ENCODE measurements at places on chromosomes 12 and 14.

- DNase-seq = no peak
These were observed 237.6 kb downstream of the ATXN7L3B start for GRCh38 chr12:74775276-74775675.

DNA sequence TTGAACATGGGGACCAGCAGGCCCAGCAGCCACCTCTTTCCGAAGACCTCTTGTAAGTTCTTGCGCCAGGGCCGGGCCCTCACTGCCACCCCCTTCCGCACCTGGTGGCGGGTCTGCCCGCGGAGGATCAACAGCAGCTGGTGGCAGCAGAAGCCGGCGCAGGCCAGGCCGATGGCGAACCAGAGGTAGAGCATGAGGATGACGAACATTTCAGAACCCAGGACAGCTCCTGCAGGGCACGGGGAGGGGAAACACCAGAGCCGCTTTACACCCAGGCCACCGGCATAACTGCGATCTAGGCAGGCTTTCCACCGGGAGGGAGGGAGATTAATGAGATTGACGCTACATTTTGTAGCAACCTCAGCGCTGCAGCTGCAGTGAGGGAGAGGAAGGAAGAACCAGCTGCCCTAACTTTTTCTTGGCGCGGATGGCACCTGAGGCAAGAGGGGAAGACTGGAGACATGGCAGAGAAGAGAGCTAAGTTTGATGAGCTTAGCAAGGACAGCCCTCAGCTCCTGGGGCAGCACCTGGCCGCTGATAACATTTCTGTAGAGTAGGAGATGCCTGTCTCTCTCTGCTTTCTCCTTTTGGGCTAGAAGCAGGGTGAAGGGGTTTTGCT, 7.8 kb downstream of the ZDHHC22 start:
- DNase-seq = peak; percentile 85

GRCh38 chr12:115880238-115880637, 397.3 kb downstream of the MED13L start:
- no peak for DNase-seq

GRCh38 chr14:78254911-78255461, 84.8 kb downstream of the NRXN3 start:
- no peak for DNase-seq

- DNase-seq = no peak
These were observed 313.6 kb downstream of the ZFP36L1 start for GRCh38 chr14:68479247-68479646.

DNA sequence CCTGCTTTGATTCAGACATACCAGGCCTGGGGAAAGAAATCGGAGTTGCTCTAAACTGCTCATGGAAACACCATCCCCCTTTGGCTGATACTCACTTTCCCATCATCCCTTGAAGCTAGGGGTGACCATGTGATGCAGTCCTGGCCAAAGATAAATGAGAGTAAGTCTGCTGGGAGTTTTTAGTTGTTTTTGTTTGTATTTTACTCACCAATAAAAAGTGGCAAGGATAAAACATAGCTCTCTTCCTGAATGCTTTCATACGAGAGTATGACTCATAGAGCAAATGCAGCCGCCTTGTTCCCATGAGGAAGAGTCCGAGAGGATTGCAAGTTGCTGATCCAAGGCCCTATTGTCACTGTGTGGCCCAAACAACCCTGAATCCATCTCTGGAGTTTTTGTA, 126.4 kb upstream of the TMEM132C start:
- DNase-seq = no peak

DNA sequence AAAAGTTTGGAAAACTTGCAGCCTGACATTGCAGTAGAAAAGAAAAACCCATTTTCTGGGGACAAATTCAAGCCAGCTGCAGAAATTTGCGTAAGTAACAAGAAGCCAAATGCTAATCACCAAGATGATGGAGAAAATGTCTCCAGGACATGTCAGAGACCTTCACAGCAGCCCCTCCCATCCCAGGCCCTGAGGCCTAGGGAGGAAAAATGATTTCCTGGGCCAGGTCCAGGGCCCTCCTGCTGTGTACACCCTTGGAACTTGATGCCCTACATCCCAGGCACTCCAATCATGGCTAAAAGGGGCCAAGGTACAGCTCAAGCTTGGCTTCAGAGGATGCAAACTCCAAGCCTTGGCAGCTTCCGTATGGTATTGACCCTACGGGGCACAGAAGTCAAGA, 14.5 kb downstream of the IAPP start:
- no peak for DNase-seq

GRCh38 chr12:67676624-67677023, 28.1 kb downstream of the DYRK2 start:
- no peak for DNase-seq

- DNase-seq = peak; percentile 16
These were observed 582 bp downstream of the SGPP1 start for GRCh38 chr14:63727231-63727735.

GRCh38 chr14:29282169-29282568, 515.6 kb downstream of the FOXG1 start:
- DNase-seq = no peak

DNA sequence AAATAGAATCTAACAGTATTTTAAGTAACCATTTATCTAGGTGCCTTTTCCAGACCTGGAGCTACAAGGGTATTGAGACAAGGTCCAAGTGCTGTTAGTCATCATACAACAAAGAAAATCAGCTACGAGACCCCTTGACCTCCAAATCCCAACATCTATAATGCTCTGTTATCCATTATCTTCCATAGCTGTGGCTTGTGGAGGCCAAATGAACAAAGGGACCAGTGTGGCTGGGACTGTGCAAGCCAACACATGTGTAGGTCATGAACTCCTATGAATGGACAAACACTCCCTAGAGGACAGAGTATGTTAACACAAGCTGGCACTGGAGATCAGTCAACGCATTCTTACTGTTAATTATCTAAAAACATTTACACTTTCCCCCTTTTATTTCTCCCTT, 374.5 kb downstream of the EMP1 start:
- no peak for DNase-seq

DNA sequence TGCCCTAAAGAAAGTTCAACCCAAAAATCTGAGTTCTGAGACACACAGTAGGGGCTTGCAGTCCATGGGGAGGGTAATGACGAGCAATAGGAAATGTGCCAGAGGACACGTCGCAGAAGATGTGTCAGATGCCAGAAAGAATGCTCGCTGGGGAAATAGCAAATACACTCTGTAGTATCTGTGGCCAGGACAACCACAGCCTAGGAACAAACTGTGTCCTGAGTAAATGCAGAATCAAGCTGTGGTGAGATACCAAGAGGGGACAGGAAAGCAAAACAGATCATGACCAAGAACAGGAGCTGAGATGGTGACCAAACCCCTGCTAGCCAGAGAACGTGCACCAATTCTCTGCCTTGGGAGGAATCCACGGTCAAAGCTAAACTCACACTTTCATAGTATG, 9.1 kb downstream of the CRACR2A start:
- no peak for DNase-seq

- no peak for DNase-seq
These were observed 9.8 kb downstream of the PSEN1 start for GRCh38 chr14:73146111-73146510.

DNA sequence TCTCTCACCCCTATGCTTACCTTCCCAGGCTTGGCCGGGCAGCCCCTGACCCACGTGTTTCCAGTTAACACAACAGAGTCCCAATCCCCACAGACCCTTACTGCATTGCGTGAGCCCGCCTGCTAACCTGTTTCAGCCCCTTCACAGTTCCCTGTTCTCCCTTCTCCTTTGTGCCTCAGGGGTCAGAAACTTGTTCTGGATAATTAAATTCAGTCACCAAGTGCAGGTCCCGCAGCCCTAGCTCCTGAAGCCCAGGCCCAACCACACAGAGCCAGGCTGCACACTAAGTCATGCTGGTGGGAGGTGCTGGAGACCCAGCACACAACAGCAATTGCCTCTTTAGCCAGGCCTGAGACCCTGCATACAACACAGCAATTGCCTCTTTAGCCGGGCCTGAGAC, 9.6 kb downstream of the ISM2 start:
- DNase-seq = no peak

DNA sequence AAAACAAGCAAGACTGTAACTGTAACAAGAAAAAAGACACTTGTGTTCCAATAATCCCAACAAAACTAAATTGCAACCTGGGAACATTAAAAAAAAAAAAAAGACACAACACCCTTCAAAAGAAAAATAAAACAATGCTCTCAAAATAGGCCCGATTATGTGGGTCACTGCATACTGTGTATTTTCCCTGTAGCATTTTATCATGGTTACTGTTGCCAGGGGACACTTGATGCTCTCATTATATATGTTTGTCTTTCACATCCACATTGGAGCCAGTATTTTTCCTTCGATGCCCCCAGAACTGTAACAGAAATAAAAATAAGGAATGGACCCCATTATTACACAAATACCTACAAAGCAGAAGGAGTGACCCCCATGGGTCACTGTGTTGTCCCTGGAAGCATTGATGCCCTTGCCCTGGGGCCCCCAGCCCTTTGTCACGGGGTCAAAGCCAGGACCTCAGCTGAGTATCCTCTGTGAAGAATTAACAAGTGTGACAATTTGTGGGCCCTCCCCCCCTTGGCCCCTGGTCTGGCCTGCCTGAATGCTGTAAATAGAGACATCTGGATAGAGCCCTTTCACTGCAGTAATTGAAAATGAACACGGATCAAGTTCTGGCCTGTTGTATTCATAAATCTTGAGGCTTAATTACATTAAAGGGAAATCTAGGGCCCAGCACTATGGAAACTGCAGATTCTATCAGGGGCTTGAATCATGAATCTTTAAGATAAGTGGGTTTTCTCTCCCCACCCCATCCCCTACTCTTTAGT, 72.8 kb downstream of the C12orf42 start:
- DNase-seq = no peak

DNA sequence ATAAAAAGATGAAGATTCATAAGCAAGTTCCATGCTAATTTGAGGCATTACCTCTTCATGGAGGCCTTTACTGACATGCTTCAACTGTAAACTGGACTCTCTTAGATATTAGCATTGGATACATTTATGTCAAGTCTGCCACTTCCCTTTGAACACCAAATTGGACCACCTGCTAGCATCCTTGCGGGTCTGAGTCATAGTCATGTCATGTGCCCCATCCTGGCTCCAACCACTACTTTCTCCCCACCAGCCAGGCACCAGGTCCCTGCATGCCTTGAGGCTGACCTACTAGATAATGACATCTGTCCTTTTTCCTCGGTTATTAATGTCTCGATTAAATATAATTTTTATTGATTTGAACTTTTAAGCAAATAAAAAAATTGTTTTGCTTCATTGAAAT, 32.9 kb upstream of the EEA1 start:
- no peak for DNase-seq

DNA sequence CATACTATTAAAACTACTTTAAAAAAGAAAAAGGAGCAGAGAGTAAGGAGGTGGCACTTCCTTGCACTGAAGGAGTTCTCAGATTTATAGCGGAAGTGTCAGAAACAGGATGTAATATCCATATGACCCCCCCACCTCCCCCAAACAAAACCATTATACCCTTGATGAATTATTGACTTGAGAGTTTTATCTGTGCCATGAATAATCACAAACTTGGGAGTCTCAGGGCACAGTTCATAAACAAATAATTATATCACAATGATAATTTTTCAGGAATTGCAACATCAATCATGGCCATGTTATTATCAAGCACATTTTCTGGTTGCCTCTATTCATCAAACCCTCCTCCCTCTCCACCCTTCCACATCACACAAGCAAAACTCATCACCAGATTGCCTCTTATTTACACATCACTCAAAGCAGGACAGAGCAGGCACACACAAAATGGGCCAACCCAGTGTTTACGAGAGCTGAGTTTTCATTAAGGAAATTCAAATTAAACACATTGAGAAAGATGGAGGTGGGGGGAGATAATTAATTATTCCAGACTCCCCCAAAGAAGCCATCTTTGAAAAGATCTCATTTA, 141.4 kb downstream of the EGLN3 start:
- DNase-seq = no peak

GRCh38 chr14:105472486-105472991, 2.1 kb upstream of the CRIP2 start:
- DNase-seq = no peak

- no peak for DNase-seq
These were observed 88.2 kb upstream of the PTGDR start for GRCh38 chr14:52179141-52179790.

DNA sequence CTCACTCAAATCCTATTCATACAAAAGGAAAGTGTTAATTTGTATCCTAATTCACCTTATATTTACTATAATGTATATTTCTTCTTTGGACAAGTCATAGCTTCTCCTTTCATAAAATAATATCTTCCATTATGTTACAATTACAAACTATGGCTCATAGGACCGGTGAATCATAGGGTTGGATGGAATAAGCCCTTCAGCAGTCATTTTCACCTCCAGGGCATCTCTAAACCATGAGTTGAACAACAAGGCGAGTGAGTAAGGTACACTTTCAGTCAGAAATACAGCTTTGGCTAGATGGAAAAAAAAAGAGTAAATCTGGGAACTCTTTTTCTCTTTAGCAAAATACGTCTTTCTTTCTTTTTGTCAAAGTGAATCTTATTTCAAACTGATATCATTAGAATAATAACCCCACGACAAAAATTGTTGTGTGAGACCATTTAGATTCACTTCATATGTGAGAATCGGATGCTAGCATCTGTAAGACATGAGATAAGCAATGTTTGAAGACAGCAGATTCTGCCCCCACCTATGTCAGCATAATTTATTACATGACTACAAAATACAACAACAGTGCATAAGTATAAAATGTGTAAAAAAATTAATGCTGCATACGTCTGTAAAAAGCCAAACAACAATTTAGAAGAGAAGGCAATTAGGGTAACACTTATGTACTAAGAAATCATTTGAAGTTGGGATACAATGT, 184.4 kb upstream of the SLC38A2 start:
- DNase-seq = no peak
